ENCODE measurements at places on chromosomes 11 and 22.

DNA sequence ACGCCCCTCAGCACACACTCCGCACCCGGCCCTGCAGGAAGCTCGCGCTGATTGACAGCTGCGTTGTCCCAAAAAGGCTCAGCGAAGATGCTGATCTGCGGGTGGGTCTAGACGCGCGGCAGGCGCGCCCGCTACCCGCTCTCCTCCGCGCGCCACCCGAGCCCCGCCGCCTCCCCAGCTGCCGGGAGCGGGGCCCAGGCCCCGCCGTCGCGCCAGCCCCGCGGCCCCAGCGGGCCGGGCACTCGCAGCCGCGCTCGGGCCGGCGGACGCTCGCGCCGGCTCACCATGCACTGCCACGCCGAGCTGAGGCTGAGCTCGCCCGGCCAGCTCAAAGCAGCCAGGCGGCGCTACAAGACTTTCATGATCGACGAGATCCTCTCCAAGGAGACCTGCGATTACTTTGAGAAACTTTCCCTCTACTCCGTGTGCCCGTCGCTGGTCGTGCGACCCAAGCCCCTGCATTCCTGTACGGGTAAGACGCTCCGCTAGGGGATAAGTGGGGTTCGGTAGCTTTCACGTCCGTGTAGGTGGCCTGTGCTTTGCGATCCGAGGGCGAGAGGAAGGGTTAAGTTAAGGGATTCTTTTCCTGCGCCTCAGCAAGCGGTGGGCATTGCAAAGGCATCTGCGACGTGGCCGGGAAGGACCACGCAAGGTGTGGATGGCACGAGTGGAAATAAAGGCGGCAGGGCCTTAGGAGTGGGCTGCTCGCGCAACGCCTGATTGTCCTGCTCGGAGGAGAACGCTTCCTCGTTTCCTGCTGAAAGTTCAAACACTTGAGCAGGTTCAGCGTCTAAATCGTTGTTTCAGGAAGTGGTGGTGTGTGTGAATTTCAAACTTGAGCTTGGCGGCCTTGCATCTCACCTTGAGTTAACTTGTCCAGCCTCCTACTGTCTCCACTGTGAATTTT is at the start of gene BARX2:
TSS of gene BARX2 (plus strand) at position 98 of the 907 bp plus-strand sequence. CDS start at position 286, 188 bp downstream.
- peak; percentile 54 for DNase-seq

DNA sequence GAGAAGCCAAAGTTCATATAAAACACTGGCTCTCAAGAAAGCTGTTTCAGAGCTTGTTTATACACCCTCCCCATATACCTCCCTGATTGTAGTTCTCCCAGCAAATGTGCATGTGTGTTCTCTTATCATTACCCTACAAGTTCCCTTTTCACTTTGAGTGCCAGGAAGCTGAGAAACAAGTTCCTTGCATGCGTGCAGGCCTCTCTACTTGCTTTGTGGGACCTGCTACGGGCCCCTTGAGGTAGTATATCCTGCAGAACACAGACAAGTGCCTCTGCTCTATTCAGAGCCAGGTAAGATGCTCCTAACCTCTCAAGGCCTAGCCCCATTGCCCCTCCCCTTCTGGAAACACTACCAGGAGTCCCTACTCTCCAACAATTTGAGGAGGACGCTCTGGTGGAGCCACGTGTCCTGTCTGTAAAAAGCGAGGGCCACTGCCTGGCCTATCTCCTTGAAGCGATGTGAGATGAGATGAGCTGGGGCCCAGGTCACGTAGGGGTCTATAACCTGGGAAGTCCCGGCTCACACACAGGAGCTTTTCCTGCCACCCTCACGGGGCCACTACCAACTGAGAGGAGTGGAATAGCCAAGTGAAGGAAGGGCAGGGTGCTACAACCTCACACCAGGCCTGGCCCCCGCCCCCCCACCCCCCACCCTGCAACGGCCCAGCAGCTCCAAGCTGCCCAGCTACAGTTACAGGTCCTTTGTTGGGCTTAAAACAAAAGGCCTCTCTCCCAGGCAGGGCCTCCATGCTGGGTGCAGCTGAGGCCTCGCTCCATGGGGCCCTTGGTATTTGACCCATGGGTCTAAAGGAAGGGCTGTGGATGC is 2.6 kb upstream of the ATP5MGL start:
- no peak for DNase-seq

DNA sequence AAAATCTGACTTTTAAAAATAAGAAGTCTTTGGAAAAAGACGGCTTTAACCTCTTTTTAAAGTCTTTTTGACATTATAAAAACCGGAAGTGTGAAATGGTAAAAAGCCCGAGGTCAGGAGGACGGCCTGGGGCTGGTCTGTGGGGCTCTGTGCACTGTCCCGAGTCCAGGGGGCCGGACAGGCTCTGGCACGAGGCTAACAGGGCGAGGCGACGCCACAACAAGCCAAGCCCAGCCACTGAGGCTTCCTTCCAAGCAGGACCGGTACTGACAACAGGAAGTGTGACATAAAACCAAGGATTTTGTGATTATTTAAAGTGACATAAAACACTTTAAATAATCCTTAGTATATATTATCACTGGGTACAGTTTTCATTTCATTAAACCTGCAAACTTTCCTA is 39.2 kb downstream of the BRD1 start:
- DNase-seq = no peak

- no peak for DNase-seq
Measured at GRCh38 chr22:37410174-37411055, 16.9 kb downstream of the ELFN2 start.

GRCh38 chr11:46723359-46723680 is 4.3 kb downstream of the F2 start:
- DNase-seq = no peak

DNA sequence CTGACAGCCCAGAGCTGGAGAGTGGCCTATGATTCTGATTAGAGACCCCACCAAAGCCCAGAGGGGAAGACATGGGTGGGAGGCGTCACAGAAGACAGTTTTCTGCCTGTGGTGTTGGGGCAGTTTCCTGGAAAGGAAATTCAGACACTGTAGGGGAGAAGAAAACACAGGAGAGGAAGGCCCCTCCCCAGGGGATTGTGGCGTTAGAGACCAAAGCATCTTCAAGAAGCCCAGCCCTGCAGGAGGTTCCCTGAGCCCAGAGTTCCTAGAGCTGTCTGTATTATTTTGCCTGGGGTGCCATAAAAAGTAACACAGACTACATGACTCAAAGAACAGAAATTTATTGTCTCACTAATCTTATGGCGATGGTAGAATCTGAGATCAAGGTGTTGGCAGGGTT is 40.2 kb upstream of the PRAME start:
- DNase-seq = no peak

DNA sequence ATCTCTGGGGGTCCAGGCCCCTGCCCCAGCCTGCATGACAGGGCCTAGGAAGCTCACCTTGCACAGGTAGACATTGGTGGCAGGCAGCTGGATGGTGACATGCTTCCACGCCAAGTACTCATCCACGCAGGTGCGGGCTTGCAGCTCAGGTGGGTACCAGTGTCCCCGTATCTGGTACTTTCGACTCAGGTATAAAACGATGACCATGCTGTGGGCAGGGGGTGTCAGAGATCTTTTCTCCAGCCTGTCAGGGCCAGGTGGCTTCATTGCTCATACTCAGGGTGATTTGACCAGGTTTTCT is 1.6 kb upstream of the GSTT4 start:
- no peak for DNase-seq

GRCh38 chr11:35618497-35619115 is 346 bp downstream of the FJX1 start:
- no peak for DNase-seq

- no peak for DNase-seq
Measured at GRCh38 chr11:35905646-35906276, 38.1 kb upstream of the LDLRAD3 start.

GRCh38 chr22:32542677-32543357 is 68.2 kb downstream of the FBXO7 start:
- no peak for DNase-seq

DNA sequence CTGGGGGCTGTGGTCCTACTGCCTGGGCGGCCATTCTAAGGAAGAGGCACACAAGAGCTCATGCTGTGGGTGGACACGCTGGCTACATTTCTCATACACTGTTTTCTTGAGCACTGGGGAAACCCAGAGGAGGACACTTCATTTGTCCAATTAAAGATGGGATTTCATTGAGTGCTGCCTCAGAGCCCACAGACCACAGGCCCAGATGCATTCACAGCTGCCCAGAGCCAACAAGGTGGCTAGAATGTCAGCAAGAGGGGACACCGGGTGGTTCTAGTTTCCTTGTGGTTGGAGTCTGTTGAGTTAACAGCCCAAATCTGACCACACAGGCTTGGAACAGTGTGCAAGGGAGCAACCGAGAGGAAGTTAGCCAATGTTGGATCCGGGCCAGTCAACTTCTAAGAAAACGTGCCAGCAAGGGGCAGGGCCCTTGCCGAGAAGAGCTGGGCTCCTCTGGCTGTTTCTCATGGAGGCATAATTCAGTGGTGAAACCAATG is 35.0 kb upstream of the SORL1 start:
- DNase-seq = peak; percentile 95

DNA sequence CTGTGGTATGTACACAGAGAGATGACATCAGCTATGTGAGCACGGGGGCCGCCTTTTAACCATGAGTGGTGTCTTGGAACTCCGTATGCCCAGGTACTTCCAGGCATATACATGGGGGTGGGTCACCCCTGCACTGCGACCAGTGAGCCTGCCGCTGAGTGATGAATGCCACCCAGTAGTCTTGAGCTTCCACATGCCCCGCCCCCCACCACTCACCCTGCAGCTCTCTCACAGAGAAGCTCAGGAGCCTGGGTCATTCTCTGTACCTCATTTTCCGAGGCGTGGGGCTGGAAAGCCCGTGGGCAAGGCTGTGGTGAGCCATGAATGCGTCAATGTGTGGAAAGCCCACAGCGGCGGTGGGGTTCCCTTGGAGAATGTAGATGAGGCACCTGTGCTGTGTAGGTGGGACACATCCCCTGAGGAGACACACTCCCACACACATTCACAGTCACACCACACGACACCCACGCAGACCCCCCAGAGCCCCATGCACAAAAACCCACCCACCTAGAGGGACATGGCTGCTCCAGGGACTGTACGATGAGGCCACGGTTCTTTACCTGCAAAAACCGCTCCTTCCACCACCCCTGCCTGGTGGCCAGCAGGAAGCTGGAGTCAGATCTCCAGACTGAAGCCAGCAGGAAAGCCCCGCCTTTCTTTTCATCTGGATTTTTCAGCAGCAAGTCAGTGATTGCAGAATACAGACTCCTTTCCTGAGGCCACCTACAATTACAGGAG is 67.6 kb downstream of the PIWIL3 start:
- no peak for DNase-seq

- DNase-seq = no peak
Measured at GRCh38 chr11:130879836-130880235, 36.4 kb downstream of the SNX19 start.

- DNase-seq = no peak
Measured at GRCh38 chr22:44442851-44443595, 55.0 kb downstream of the RTL6 start.

- DNase-seq = no peak
Measured at GRCh38 chr11:104405277-104405676, 241.3 kb upstream of the PDGFD start.

- peak; percentile 15 for DNase-seq
Measured at GRCh38 chr22:28703436-28703835, 23.8 kb upstream of the TTC28 start.

GRCh38 chr11:1782031-1782590 is 18.4 kb upstream of the CTSD start:
- no peak for DNase-seq

GRCh38 chr22:31286360-31287255 is 5.7 kb downstream of the PIK3IP1 start:
- DNase-seq = no peak

DNA sequence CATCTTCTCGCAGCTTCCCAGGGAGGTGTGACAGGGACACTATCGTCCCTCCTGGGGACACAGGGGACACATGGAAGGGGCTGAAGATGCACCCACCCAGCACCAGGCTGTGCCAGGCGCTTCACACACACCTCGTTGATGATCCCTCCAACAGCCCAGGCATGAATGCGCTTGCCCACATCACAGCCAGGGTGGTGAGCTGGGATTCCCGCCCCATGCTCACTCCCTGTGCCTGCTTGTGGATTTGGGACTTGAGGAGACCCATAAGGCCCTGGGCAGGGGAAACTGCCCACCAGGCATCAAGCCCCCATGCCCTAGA is 57.8 kb downstream of the OTOG start:
- DNase-seq = no peak

DNA sequence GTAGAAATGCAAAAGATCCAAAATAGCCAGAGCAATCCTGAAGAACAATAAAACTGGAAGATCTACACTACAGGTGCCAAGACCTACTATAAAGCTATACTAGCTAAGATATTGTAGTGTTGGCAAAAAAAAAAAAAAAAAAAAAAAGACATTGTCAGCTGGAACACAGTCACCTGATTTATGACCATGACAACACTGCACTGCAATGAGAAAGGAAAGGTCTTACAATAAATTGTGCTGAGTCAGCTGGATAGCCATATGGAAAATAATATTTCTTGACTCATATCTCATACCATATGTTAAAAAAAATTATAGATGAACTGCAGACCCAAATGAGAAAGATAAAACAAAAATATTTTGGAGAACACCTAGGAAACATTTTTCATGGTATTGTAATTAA is 3.1 kb upstream of the PANX3 start:
- peak; percentile 56 for DNase-seq

GRCh38 chr11:11998091-11998781 is 10.2 kb downstream of the DKK3 start:
- peak; percentile 87 for DNase-seq

- no peak for DNase-seq
Measured at GRCh38 chr22:38700270-38700788, 414 bp downstream of the JOSD1 start.

DNA sequence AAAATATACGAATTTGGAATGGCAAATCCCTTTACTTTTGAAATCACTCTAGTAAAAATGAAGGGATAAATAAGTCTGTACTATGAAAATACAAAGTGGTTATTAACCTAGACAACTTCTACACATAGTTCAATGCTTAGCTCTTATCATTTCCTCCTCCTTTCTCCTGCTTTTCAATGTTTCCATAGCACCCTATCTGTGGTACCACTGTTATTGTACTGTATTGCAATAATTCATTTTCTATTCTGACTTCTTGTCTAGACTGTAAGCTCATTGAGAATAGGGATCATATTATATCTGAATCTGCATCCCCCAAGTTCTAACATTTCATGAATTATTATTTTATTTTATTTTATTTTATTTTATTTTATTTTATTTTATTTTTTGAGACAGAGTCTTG is 251.4 kb downstream of the TTC28 start:
- no peak for DNase-seq

GRCh38 chr11:121035169-121035755 is 11.4 kb downstream of the TBCEL start:
- DNase-seq = no peak
